ENCODE measurements at places on chromosomes 1 and 21. TPM values are rescaled to one million over a fixed set of nuclear protein-coding genes. Genes with fewer than 3 reads are reported as not detected.

- peaks cover 46% of the 10 kb centered on the region for H3K4me1 ChIP-seq
- H3K4me3 ChIP-seq = peak overlapping the region; percentile 94
- H3K27me3 ChIP-seq = peaks cover 35% of the 10 kb centered on the region
- peak overlapping the region; percentile 87 for H3K27ac ChIP-seq
These were observed 2.2 kb upstream of the FOXD3 start for GRCh38 chr1:63320022-63320721.

AMPD1 gene
- total RNA-seq = not detected

- peaks cover 12% of the 10 kb centered on the region for H3K4me1 ChIP-seq
- no peaks in the 10 kb centered on the region for H3K36me3 ChIP-seq
- no peak overlapping the region for H3K27ac ChIP-seq
These were observed 51.2 kb downstream of the KCNJ15 start for GRCh38 chr21:38307771-38308531.

TEDDM1 gene
- not detected for total RNA-seq

GRCh38 chr1:152198982-152199381, 25.0 kb downstream of the HRNR start:
- H3K27me3 ChIP-seq = peaks cover 9% of the 10 kb centered on the region
- no peak overlapping the region for H3K27ac ChIP-seq
- H3K36me3 ChIP-seq = peaks cover 55% of the 10 kb centered on the region
- no peaks in the 10 kb centered on the region for H3K4me1 ChIP-seq

- no peaks in the 10 kb centered on the region for H3K27me3 ChIP-seq
- DNase-seq = peak; percentile 65
- no peaks in the 10 kb centered on the region for H3K36me3 ChIP-seq
These were observed 14.9 kb downstream of the CREG1 start for GRCh38 chr1:167538657-167539056.

ADAMTS1 gene
- total RNA-seq = 16.9 TPM

RNF186 gene
- not detected for total RNA-seq

DNA sequence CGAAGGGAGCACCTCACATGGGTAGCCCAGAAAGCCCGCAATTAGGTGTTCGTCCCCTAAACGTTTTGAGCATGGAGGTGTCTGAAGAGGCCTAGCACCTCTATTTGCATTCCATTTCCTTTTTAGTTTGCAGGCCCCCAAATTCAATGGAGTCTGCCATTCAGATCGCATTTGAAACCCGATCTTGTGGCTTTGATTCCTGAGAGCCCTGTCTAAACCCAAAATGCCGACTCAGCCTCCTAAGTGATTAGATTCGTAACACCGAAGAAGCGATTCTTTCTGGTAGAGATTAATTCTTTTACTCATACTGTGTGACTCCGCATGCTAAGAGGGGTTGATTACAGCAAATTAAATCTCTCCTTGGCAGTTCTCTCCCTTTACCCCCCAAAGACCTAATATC, 415.2 kb upstream of the KAZN start:
- H3K27ac ChIP-seq = peak overlapping the region; percentile 66
- 0 out of 2 replicates have a peak overlapping the region, but pooled peaks have one; percentile 3 for H3K4me3 ChIP-seq
- H3K36me3 ChIP-seq = peaks cover 9% of the 10 kb centered on the region
- no peak for DNase-seq

TSPEAR gene
- total RNA-seq = 2.9 TPM

- peak overlapping the region; percentile 81 for H3K4me3 ChIP-seq
- no peak overlapping the region for H3K27ac ChIP-seq
- DNase-seq = no peak
- peaks cover 64% of the 10 kb centered on the region for H3K27me3 ChIP-seq
- H3K36me3 ChIP-seq = no peaks in the 10 kb centered on the region
These were observed 365.5 kb upstream of the ESRRG start for GRCh38 chr1:217088521-217089284.

TCP10L gene
- 1.6 TPM for total RNA-seq

MARK1 gene
- total RNA-seq = 18.6 TPM

DNA sequence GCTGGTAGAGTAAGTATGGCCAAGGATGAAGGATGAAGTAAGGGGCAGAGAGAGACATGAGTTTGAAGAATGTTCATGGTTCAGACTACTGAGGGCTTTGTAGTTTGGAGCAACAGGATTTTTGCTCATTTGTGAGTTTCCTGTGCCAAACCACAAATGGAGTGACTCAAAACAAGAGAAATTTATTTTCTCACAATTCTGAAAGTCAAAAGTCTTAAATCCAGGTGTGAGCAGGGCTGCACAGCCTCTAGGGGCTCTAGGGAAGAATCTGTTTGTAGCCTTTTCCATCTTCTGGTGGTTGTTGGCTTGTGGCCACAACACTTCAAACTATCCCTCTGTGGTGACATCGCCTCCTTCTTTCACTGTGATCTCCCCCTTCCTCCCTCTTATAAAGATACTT, 58.9 kb downstream of the RHOU start:
- H3K27ac ChIP-seq = no peak overlapping the region
- no peaks in the 10 kb centered on the region for H3K27me3 ChIP-seq
- H3K4me1 ChIP-seq = 0 out of 2 replicates have a peak, but pooled peaks cover 3% of the 10 kb centered on the region
- no peak overlapping the region for H3K4me3 ChIP-seq
- H3K36me3 ChIP-seq = no peaks in the 10 kb centered on the region
- DNase-seq = no peak

GRCh38 chr1:59265622-59266021, 31.3 kb upstream of the FGGY start:
- H3K27me3 ChIP-seq = no peaks in the 10 kb centered on the region
- no peaks in the 10 kb centered on the region for H3K36me3 ChIP-seq
- no peak for DNase-seq
- no peak overlapping the region for H3K4me3 ChIP-seq
- H3K27ac ChIP-seq = no peak overlapping the region

STUM gene
- 1.3 TPM for total RNA-seq

GRCh38 chr1:200157715-200158114, 130.2 kb downstream of the NR5A2 start:
- H3K27ac ChIP-seq = no peak overlapping the region
- no peaks in the 10 kb centered on the region for H3K36me3 ChIP-seq
- no peak for DNase-seq
- H3K27me3 ChIP-seq = no peaks in the 10 kb centered on the region
- H3K4me3 ChIP-seq = no peak overlapping the region

- H3K4me1 ChIP-seq = no peaks in the 10 kb centered on the region
- H3K36me3 ChIP-seq = no peaks in the 10 kb centered on the region
- H3K27me3 ChIP-seq = no peaks in the 10 kb centered on the region
- H3K27ac ChIP-seq = no peak overlapping the region
- DNase-seq = no peak
These were observed 20.5 kb downstream of the ELAPOR1 start for GRCh38 chr1:109134423-109134822.

DNA sequence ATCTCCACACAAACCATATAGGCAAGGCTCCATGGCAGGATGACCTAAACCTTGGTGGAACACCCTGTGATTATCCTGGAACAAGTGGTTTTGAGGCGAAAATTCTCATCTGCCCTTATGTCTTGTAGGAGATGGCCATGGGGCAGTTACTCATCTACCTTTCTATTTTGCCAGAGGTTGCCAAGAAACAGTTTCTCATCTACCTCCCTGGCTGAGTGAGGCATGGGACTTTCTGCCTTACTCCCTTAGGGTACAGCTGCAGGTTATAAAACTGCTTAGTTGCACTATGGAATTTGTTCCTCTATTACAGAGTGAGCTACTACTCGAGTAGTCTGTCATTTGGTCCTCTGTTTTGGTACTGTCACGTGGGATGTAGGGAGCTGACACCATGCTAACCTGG, 31.3 kb upstream of the GUCA2A start:
- no peak for DNase-seq
- no peaks in the 10 kb centered on the region for H3K4me1 ChIP-seq
- no peak overlapping the region for H3K27ac ChIP-seq
- H3K4me3 ChIP-seq = no peak overlapping the region
- H3K36me3 ChIP-seq = peaks cover 19% of the 10 kb centered on the region
- no peaks in the 10 kb centered on the region for H3K27me3 ChIP-seq

HUNK gene
- total RNA-seq = 7.0 TPM

GRCh38 chr1:42830631-42831030, 13.4 kb upstream of the SVBP start:
- peak; percentile 40 for DNase-seq
- peaks cover 3% of the 10 kb centered on the region for H3K4me1 ChIP-seq
- no peaks in the 10 kb centered on the region for H3K36me3 ChIP-seq
- no peaks in the 10 kb centered on the region for H3K27me3 ChIP-seq
- no peak overlapping the region for H3K4me3 ChIP-seq
- no peak overlapping the region for H3K27ac ChIP-seq

CNKSR1 gene
- total RNA-seq = 20.5 TPM

GRCh38 chr1:24959623-24959975, 29.5 kb upstream of the RUNX3 start:
- DNase-seq = no peak
- H3K4me3 ChIP-seq = no peak overlapping the region
- 0 out of 2 replicates have a peak, but pooled peaks cover 1% of the 10 kb centered on the region for H3K4me1 ChIP-seq
- H3K27ac ChIP-seq = no peak overlapping the region
- no peaks in the 10 kb centered on the region for H3K36me3 ChIP-seq

- H3K27me3 ChIP-seq = no peaks in the 10 kb centered on the region
- no peak for DNase-seq
- no peaks in the 10 kb centered on the region for H3K36me3 ChIP-seq
- H3K4me3 ChIP-seq = no peak overlapping the region
These were observed 109.6 kb downstream of the PLPP3 start for GRCh38 chr1:56469640-56470371.

DNA sequence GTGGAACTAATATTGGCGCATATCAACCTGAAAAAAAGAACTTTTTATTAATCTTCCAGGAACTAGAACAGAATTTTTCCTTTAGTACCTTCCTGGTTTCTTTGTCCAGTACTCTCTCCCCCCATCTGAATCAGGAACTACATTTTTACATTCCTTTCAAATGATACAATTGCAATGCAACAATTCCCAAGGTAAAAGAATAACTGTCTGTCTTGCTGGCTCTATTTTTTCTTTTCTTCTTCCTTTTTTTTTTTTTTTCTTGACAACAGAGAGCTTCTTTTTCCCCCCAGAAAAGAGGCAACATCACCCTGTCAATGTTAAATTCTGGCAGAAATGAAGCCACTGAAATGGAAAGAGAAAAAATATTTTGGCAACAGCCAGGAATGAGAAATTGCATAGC, 4.5 kb upstream of the CD101 start:
- H3K27me3 ChIP-seq = no peaks in the 10 kb centered on the region
- H3K27ac ChIP-seq = no peak overlapping the region
- H3K4me1 ChIP-seq = peaks cover 15% of the 10 kb centered on the region
- no peak overlapping the region for H3K4me3 ChIP-seq

GCLM gene
- 11.5 TPM for total RNA-seq

- H3K4me3 ChIP-seq = no peak overlapping the region
- H3K4me1 ChIP-seq = peaks cover 20% of the 10 kb centered on the region
- peak overlapping the region; percentile 34 for H3K27ac ChIP-seq
- peaks cover 34% of the 10 kb centered on the region for H3K36me3 ChIP-seq
- H3K27me3 ChIP-seq = no peaks in the 10 kb centered on the region
These were observed 36.1 kb downstream of the SLC45A1 start for GRCh38 chr1:8354038-8354437.

DNA sequence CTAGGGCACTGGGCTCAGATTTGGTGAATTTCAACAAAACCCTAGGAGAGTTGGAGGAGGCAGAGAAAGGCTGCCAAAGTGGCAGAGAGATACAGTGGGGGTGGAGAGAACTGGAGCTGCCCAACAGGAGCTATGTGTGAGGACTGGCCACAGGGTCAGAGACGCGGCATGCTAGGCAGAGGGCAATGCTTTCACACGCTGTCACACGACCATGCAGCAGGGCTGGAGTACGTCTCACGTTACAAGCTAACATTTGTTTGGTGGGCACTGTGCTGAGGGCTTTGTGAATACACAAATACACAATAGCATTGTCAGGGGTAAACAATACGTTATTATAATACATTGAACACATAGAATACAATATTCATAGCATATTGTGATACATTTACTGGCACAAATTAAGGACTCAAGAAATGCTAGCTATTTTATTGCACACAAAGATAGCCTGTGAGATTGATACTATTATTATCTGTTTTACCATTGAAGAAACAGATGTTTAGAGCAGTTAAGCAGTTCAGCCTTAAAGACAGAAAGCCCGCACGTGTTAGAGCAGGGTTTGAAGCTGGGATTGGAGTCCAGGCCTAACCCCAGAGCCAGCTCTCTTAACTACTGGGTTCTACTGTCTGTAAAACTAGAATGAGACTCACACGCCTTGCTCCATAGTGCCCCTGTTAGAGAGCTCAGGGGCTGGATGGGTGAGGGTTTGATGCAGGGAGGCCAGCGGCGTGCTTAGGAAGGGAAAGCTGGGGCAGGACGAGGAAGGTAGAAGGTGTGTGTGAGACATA, 4.5 kb downstream of the RAB7B start:
- H3K27ac ChIP-seq = no peak overlapping the region
- peak; percentile 15 for DNase-seq

DNA sequence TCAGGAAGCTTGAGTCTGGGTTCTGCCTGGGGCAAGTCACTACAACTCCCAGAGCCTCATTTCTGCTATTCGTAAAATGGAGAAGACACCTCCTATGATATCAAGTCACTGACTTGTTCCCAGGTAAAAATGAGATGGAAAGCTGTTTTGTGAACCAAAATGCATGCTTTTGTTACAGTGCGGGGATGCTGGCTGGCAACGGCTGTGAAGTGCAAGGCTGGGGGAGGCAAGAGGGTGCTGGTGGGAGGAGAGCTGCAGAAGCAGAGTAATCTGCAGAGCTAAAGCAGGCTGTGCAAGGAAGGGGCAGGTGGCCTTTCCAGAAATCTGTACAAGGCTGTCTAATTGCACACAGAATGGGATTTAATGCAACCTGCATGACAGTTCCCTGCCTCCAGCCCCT, 150.9 kb downstream of the CNIH3 start:
- H3K36me3 ChIP-seq = no peaks in the 10 kb centered on the region
- H3K27me3 ChIP-seq = peaks cover 3% of the 10 kb centered on the region
- H3K4me3 ChIP-seq = no peak overlapping the region
- H3K4me1 ChIP-seq = peaks cover 19% of the 10 kb centered on the region
- no peak overlapping the region for H3K27ac ChIP-seq

DNA sequence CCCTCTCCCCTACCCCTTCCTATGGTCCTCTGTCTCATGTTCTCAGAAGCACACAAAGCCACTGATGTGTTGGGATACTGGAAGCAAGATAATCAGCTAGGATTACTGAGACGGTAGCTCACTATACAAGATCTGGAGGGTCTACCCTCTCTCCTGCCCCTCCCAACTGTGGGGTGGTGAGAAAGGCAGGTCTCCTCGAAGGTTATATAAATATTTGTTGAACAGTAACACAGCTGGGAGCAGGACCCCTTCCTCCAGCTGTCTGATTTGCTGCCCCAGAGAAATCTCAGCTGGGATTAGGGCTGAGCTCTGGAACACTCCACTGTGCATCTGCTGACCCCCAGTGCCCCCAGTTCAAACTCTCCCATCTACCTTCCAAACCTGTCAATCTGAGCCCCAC, 94.2 kb upstream of the IPO9 start:
- DNase-seq = no peak
- peak overlapping the region; percentile 16 for H3K27ac ChIP-seq
- H3K36me3 ChIP-seq = no peaks in the 10 kb centered on the region
- H3K4me3 ChIP-seq = no peak overlapping the region
- H3K27me3 ChIP-seq = no peaks in the 10 kb centered on the region

- no peak for DNase-seq
- H3K36me3 ChIP-seq = peaks cover 14% of the 10 kb centered on the region
- peaks cover 20% of the 10 kb centered on the region for H3K4me1 ChIP-seq
- no peaks in the 10 kb centered on the region for H3K27me3 ChIP-seq
These were observed 47.0 kb downstream of the RABGAP1L start for GRCh38 chr1:174206148-174206836.

RRP1 gene
- 45.9 TPM for total RNA-seq

ASCL5 gene
- total RNA-seq = 0.18 TPM

LCK gene
- total RNA-seq = 57.0 TPM

CHODL gene
- total RNA-seq = 1.2 TPM

- H3K4me1 ChIP-seq = peaks cover 28% of the 10 kb centered on the region
- H3K4me3 ChIP-seq = no peak overlapping the region
- no peaks in the 10 kb centered on the region for H3K36me3 ChIP-seq
- no peak overlapping the region for H3K27ac ChIP-seq
- DNase-seq = peak; percentile 84
These were observed 53.2 kb upstream of the TMEM51 start for GRCh38 chr1:15100121-15100879.

GRHL3 gene
- 1.5 TPM for total RNA-seq

EIF3I gene
- total RNA-seq = 241 TPM

PDC gene
- not detected for total RNA-seq

Measured in WTC11 (cell line).